ENCODE measurements at places on chromosomes 3 and 15.
A peak's percentile ranks its signal among the peaks of the same experiment; 100 is the strongest.

- DNase-seq, result no peak
Measured at GRCh38 chr3:149474250-149474817, at the start of gene TM4SF4. TSS of gene TM4SF4 (plus strand) at chr3:149474697. CDS start at chr3:149474878, 181 bp downstream.

DNA sequence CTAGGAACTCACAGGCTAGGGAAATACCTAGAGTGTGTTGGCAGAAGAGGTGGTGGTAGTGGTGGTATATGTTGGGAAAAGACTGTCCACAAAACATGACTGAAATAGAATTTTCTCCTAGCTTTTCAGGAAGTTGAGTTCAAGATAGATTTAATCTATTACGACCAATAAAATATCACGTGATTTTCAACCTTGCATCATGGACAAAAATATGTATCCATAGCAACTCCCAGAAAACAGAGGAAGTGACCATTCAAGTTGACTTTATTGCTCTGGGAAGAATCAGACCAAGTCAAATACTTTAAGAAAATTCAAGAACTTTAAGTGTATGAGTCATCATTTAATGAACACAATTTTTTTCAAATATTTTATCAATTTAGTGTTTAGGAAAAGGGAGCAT is 347.0 kb upstream of the ZNF385D start:
- no peak for DNase-seq

GRCh38 chr3:97815149-97815917 is 6.5 kb upstream of the CRYBG3 start:
- peak; percentile 54 for DNase-seq

- no peak for DNase-seq
Measured at GRCh38 chr15:27422997-27423396, 452.0 kb downstream of the GABRG3 start.

DNA sequence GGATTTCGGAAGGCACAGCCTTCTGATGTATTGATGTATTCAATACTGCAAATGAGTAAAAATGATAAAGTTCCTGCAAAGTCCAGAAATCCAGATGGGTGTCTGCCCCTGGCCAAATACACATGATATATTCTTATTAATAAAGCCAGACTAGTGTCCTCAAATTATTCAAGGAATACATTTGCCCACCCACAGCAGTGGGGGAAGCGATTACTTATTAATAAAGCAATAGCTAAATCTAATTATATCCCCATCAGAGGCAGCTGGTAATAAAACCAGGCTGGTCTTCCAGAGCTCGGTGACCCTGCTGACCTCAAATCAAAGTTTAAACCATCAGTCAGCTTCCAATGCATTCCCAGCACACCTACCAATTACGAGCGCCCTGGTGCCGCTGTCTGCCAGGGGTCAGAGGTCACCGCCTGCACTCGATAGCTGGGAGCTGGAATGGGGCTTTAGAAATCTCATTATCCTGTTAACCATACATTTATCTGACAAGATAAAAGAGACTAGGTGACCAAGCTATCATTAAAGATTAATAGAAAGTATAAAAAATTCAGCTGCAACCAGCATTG is 330.3 kb downstream of the UACA start:
- no peak for DNase-seq

- DNase-seq, result peak; percentile 52
Measured at GRCh38 chr3:50336452-50337174, 4.0 kb downstream of the RASSF1 start.

DNA sequence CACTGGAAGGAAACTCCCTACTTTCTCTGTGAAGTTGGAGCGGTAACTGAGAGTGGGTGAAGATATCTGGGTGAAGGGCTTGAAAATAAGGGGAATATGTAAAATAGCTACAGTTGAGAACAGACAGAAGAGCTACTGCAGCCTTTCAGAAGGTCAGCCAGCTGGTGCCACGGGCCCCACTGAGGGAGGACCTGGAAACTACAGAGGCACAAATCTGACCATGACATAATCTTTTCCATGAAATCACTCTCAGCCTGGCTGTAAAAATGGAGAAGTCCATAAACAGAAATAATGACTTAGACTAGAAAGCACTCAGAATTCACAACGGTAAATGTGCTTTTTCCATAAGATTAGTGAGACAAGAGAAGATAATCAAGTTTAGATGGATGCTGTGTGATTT is 46.4 kb downstream of the ST3GAL6 start:
- DNase-seq, result no peak

DNA sequence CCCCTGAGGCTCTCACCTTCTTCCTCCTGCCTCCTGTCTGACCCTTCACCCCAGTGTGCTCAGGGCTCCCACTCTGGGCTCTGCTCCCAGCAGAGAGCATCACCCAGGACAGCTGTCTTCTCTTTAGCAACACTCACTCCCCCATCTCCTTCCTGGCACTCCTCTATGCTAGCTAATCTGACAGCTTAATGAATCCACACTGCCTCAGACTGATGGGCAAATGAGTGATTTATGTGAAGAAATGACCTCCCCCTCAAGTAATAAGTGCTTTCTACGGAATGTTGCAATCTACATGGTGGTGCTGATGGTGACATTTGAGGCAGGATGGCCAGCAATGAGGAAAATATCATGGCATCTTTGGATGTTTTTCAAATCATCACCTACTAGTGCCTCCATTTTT is 83.6 kb downstream of the LSM3 start:
- DNase-seq, result no peak

- DNase-seq, result no peak
Measured at GRCh38 chr3:107997671-107998070, 93.2 kb downstream of the CD47 start.

- DNase-seq, result peak; percentile 87
Measured at GRCh38 chr15:98442379-98442833, 205.9 kb upstream of the IGF1R start.

DNA sequence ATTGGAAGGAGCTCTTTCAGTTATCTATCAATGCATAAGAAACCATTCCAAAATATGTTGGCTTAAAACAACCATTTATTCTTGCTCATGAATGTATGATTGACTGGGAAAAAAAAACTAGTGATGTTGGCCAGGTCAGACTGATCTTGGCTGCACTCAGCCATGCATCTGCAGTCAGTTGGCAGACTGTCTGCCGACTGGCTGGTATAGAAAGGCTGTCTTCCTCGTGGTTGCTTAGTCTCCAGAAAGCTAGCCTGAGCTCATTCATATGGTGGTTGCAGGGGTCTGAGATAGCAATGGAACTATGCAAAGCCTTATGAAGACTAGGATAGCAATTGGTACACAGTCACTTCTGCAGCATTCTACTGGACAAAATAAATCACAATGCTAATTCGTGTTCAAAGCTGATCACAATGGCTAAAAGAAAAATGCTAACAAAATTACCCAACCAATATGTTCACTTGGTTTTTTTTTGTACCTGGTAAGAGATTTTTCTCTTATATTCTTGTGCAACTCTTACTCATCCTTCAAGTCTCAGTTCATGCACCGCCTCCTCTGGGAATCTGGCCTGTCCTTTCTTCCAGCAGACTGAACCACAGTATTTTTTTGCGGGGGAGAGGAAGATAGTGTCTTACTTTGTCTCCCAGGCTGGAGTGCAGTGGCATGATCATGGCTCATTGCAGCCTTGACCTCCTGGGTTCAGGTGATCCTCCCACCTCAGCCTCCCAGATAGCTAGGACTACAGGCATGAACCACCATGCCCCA is 126.8 kb downstream of the KCNAB1 start:
- no peak for DNase-seq

- peak; percentile 73 for DNase-seq
Measured at GRCh38 chr15:40633178-40633577, 39.1 kb downstream of the KNL1 start.

DNA sequence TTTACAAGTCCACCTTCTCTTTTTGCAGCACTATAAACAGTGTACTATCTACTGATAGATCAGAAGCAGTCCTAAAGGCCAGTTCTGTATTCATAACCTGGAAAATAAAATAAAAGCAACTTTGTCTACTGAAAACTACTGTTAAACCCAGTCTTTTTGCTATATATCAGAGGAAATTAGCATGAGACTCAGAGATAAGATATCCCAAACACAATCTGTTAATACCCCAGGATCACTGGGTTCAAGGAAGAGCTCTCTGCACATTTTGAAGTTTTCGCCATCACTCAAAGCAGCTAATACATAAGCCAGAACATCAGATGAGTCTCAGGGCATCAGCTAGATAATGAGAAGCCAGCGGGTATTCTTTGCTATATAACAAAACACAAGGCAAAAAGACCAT is 21.8 kb downstream of the OSBPL10 start:
- no peak for DNase-seq

GRCh38 chr15:32688151-32688639 is 29.6 kb upstream of the GREM1 start:
- peak; percentile 81 for DNase-seq

DNA sequence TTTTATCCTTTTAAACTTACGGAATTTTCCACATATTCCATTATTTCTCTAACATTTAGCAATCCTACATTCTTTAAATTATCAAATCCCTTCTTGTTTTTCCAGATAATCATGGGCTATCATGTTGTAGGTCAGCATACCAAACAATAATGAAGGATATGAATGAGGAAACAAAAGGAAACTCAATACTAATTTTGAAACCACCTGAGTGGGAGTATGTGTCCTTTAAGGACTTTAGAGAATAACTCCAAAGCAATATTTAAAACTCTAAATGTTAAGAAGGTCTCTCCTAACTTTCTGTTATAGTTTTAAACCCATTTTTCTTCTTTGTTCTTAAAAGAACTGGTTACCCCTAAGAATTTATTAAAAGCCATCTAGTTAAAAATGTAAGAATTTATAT is 43.0 kb downstream of the TP53BP1 start:
- no peak for DNase-seq

DNA sequence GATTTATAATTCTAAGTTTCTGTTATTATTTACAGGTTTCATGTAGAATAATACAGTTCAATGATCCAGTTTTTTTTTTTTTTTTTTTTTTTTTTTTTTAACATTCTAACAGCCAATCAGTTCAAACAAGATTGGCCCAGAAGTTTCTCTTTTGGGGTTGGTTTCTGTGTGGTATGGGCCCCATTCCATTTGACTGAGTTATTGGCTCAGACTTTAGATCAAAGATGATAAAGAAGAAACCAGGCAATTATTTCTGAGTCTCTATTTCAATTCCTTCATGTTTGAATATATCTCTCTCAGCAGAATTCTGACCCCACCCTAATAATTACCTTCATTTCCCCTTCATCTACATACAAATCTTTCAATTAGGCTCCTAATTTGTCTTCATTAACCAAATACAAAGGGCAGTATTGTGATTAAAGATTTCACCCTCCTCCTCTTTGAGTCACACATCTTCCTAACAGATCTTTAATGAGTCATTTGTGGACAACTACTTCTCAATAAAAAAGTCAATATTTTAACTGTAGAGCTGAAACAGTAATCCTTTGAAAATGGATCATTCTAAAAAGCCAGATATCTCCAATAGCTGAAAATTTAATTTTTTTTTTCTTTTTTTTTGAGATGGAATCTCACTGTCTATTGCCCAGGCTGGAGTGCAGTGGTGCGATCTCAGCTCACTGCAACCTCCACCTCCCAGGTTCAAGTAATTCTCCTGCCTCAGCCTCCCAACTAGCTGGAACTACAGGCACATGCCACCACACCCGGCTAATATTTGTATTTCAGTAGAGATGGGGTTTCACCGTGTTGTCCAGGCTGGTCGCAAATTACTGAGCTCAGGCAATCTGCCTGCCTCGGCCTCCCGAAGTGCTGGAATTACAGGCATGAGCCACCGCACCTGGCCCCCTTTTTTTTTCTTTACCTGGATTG is 878.8 kb downstream of the NAALADL2 start:
- peak; percentile 85 for DNase-seq

- DNase-seq, result no peak
Measured at GRCh38 chr3:78742491-78742890, 1025.3 kb downstream of the ROBO1 start.

- DNase-seq, result peak; percentile 99
Measured at GRCh38 chr3:159854500-159855124, 134.0 kb upstream of the IL12A start.

GRCh38 chr3:122318620-122319019 is 6.4 kb upstream of the CSTA start:
- DNase-seq, result no peak

- no peak for DNase-seq
Measured at GRCh38 chr3:52539010-52539653, 2.7 kb downstream of the UQCC5 start.

- DNase-seq, result no peak
Measured at GRCh38 chr3:4739289-4740236, 239.7 kb upstream of the BHLHE40 start.

GRCh38 chr3:127093312-127093711 is 99.6 kb upstream of the PRR23E start:
- DNase-seq, result no peak

GRCh38 chr3:16050641-16051467 is 123.6 kb upstream of the GALNT15 start:
- no peak for DNase-seq

DNA sequence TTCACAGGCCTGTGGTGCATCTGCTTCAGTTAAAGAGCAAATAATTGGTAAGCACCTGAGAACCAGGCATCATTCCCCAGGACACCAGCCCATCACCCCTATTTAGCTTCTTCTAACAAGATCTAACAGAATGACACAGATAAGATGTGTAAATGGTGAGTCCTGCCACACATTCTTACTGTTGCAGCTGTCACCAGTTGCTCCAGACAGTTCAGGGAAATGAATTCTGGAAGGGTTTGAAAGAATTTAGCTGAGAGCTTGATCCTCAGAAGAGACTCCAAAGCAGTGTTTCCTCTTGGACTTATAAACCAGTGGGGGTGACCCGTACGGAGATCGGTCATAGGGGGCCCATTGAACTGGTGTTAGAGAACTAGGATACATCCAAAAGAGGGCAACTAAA is 238.0 kb downstream of the MEX3B start:
- DNase-seq, result no peak

GRCh38 chr15:52737720-52738119 is 52.4 kb downstream of the ONECUT1 start:
- no peak for DNase-seq

- no peak for DNase-seq
Measured at GRCh38 chr3:134956844-134957243, 161.8 kb downstream of the EPHB1 start.

DNA sequence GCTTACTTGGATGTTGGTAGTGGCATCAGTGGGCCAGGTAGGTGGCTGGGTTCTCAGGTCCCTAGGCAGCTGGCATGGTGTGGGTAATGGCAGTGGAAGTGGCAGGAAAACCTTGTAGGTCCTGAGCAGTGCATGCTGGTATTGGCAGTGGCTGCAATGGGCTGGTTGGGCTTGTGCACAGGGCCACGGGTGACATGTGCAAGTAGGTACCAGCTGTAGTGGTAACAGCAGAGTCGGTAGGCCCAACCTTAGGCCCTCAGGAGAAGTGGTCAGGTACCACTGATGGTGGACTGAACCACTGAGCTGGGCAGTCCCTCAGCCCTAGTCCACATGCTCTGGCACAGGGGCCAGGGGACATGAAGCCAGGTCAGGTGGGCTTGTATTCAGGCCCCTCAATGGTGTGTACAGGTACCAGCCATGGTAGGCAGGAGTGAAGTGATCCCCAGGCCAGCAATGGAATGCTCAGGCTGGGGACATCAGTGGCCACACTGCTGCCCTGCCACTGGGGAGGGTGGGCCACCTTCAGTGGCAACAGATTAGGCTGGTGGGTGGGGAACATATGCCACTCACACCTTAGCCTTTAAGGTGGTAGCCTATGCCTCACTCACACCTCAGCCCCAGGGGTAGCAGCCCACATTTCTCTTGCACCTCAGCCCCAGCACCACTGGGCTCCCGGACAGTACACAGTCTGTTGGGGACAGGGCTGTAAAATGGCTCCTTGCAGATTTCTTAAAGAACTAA is 118.1 kb downstream of the LRRK1 start:
- DNase-seq, result no peak
